CD4-positive, alpha-beta T cell treated with Interleukin-12 subunit alpha and Interleukin-12 subunit beta, for 1 hour (primary cell): ENCODE measurements at places on chromosomes 16 and 17.

DNA sequence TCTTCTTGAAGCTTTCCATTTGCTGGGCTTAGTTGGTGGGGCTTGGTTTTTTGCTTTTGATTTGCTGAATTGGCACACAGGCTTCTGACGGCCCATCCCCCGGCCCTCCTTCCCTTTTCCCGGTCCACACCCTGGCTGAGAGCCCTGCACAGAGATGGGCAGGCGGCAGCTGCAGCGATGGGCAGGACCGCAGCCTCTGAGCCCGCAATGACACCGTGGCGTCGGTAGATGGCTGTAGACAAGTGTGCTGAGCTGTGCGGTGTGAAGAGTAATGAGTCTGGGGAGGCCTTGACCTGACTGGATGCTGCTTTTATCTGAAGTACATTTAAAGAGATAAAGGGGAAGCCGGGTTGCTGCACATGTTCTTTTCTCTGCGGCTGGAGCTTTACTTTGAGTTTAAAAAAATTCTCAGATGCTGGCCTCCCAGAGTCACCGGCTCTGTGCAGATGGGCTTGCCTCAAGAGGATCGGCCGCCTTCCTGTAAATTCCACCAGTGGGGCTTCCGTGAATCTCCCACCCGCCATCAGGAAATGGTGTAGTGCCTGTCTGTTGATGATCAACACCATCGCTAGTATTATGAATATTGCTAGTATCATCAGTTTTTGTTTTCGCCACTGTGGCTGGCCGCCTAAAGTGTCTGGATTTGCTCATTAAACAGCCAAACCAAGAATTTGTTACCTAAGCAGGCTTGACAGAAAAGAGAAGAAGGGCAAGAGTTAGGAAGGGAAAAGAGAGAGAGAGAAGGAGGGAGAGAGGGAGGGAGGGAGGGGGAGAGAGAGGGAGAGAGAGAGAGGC, 245.6 kb upstream of the RBFOX1 start:
- DNase-seq = no peak

GRCh38 chr17:77611791-77612502, 346.6 kb upstream of the TNRC6C start:
- DNase-seq = no peak

DNA sequence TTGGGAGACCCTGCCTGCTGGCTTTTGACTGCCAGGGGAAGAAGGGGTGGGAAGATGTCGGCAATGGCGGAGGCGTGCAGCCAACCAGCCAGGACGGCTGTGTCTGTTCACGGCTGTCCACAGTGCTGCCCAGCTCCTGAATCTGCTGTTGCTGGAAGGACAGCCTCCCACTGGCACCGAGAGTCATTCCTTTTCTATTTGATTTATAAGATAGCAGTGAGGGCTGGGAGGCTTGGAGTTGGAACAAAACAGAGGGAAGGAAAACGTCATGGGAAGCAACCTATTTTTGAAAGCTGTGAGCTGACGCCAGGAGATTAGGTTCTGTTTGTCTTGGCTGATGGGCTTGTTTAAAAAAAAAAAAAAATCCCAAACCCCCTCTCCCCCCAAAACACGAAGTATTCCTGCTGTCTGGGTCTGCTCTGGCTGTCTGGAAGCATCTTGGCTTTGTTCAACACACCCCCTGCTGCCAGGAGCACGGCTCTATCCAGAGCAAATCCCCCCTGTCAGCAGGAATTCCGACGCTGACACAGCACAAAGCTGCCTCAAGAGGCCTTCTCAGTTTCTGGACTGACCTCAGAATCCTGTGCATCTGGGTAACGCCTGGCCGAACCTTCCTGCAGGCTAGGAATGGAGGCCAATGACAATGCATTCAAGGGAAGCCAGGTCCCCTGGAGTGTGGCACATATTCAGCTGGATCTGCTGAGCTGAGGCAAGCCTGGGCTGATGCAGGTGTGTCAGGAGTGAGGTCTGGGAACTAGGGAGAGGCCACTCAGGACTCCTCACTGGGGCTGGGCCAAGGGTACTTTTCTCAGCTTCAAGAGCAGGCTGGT, 41.0 kb upstream of the SREBF1 start:
- no peak for DNase-seq

DNA sequence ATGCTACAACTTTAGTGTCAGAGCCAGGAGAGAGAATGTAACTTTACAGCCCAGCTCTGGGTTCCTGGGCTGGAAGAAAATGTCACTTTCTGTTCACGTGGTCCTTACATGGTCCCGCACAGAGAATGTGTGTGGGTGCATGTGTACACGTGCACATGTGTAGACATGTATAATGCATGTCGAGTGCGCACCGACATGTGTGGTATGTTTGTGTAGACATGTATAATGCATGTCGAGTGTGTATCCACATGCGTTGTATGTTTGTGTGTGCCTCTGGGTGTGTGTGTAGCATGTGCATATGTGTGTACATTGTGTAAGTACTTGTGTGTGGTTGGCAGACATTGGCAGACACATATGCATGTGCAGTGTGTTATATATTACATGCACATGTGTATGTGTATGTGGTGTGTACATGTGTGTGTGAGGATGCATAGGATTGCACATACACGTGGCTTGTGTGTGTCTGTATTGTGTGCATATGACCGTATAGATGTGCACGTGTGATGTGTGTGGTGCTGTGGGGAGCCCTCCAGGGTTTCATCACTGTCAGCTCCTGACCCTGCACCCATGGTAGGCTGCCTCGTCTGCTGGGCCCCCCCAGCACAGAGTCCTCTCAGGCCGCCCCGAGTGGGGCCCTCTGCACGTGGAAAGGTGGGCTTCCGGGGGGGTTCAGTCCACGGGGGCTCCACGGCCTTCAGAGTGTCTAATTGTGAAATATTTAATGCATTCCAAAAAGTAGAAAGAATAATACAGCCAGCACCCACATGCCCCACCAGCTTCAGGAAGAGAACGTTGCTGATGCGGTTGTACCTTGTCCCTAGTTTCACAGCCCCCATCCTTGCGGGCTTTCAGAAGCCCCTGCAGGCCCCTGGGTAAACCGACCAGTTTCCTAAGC, 214.2 kb upstream of the GSE1 start:
- no peak for DNase-seq

DNA sequence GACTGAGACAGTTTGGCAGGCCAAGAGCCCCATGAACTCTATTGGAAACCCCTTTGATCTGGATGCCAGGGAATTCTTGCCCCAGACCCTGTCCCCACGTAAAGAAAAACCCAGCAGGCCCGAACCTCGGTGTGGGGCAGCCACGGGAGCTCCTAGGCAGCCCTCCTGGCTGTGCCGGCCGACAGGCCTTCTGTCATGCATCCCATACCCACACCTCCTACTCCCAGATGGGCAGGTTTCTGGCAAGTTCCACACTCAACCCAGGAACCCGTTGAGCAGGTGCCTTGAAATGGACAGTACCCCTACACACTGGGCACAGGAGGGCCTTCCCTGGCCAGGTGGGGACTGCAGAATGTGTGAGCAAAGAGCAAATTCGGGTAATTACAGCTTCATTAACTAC, 23.6 kb upstream of the ATP2C2 start:
- no peak for DNase-seq

DNA sequence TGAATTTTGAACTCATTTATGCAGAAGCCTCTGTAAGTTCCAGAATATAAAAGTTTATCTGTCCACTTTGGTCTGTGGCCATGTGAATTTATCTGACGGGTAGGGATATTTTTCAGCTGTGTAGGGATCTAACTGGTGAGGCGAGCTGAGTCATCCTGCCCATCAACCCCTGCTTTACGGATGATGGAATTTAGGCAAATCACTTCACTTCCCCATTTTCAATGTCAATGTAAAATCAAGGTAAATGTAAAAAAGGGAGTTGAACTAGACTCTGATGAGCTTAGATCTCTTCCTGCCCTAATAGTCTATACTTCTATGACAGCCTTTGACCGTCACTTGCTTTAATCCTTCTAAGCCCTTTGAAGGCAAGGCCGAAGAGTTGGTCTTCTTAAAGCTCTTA, 2.6 kb downstream of the SLC16A6 start:
- no peak for DNase-seq

DNA sequence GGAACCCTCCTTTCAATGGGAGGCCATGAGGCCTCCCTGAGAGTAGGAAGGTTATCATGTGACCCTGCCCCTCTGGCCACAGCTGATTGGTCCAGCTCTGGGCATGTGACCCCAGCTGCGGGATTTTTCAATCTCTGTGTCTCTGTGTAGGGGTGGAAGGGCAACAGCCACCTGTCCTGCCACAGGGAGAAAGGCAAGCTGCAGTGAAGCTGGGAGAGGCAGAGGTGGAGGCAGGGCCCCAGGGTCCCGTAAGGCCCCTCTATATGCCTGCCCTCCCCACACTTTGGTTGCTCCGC, 10.9 kb downstream of the DNAAF8 start:
- DNase-seq = no peak

DNA sequence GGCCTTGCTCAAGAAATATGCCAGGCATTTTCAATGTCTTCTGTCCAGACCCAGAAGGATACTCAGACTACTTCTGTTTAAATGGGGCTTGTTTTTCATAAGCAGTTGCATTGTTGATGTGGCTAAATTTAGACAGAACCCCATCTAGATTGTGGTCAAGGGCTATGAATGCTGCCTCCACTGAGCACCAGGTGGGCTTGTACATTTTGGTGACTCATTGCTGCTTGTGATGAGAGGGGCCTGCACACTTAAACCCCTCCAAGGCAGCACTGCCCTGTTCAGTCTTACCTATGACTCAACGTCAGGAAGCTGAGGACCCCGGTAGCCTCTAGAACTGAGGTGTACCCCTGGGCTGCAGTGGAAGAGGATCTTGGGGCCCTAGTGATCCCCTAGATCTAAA, 144.0 kb downstream of the PRKCA start:
- DNase-seq = no peak

- no peak for DNase-seq
Measured at GRCh38 chr17:8966926-8967325, 1.4 kb upstream of the PIK3R5 start.

DNA sequence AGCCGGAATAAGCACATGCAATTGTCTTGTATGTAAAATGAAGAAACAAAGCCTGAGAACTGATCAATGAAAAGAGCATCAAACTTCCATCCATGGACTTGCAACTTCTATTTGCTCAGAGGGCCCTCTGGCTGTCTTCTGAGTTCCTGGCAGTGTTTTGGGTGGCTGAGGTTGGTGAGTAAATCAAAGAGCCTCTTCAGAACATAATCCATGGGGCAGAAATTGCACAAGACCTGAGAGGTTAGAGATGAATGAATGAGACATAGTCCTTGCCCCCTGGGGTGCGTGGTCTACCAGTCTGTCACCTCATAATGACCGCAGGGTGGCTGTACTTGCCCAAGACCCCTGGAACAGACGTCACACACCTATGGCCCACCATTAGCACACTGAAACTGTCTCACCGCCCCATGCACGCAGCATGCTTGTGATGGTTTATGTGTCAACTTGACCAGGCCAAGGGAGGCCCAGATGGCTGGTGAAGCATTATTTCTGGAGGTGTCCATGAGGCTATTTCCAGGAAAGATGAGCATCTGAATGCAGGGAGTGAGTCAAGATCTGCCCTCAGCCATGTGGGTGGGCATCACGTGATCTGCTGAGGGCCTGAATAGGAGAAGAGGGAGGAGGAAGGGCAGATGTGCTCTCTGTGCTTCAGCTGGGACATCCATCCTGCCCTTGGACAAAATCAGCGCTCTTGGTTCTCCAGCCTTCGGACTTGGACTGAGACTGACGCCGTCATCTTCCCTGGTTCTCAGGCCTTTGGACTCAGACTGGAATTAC, 8.3 kb downstream of the PIK3R6 start:
- DNase-seq = no peak

DNA sequence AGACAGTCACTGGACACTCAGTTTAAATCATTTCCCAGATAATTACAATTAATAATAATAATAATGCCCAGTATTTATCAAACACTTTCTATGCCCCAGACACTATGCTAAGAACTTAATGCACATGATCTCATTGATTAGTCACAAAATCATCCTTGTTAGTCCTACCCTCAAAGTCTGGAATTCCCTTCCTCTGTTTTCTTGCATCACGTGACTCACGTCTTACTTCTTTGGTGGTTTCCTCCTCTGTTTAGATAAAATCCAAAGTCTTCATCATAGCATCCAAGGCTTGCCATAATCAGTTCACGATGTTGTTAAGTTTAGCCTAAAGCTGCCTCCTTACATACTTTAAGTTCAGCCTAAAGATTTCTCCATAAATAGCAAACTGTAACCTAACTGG, 471.9 kb downstream of the PMP22 start:
- DNase-seq = no peak

DNA sequence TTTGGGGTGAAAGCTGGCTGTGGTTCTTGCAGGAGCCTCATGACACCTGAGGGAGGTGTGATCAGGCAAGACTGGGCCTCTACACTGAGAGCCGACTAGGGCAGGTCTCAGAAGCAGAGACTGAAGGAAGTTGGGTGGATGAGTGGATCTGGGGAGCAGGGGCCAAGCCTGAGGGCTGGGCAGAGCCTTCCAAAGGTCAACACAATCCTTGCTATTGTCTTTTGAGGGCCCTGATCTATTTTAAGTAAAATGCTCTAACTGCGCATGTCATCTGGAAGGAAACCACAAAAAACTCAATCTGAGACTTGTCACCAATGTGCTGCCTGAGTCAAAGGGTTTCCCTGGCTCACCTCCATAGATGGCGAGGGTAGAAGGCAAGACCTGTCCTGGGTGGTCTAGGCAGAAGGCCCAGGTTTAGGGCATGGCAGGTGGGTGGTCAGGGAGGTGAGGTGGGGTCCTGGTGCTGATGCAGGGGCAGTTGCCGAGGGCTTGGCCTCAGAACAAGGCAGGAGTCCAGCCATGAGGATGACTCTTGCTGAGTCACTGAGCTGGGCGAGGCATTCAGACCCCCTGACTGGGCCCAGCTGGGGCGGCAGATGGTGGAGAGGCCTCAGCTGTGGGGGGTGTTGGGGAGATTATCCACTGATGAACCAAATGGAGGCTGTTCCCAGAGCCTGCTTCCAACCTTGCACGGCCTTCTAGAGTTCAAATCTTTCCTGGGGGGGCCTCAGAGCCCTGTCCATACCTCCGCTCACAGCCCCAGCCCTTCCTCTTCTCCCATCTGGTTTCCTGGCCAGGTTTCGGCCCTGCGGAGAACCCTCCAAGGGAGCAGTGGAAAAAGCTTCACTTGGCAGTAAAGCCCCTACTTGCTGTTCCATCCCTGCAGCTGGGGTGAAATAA, 5.1 kb downstream of the MVP start:
- peak; percentile 43 for DNase-seq

DNA sequence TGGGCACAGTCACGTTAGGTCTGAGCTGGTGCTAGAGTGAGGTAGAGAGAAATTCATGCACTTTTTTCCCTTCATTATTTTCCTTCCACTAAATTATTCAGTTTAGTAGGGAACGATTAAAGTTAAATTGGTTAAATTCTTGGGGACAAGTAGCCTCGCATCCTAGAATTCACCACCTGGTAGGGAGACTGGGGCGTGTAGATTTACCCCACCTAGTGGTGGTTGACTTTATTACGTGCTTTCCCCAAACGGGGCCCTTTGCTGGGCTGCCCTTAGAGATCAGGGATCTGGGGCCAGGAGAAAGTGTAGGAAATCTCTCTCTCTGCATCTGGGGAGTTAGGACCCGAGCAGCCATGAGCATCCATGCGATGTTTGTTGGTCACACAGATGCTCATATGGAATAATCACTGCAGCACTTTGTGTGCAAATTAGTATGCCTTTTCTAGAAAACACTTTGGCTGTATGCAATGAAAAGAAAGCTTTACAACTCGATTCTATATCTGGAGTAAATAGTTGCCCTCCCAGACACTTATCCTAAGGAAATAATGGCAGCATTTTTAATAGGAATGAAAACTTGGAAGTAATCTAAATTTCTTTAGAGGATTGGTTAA, 107.0 kb downstream of the PLCG2 start:
- DNase-seq = peak; percentile 19
